ENCODE measurements at places on chromosomes 16 and 17.
A peak's percentile ranks its signal among the peaks of the same experiment; 100 is the strongest.

DNA sequence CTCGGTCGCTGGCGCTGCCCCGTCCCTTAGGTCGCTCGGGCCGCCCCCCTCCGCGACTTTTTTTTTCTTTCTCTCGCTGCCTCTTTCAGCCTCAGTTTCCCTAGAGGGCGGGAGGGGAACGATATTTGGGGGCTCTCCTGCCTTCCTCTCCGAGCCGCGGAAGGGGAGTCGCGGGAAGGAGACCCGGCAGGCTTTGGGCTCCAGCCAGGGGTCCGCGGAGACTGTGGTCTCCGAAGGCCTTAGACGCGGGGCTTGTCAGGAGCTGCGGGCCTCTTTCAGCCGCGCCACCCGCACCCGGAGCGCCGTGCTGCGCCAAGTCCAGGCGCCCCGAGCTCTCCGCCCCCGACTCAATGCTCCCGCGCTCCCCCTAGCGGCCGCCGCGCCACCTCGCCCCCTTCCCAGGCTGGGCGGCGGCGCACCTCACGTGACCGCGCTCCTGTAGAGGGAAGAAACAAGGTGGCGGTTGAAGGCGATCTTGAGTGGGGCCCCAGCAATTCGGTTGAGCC is at the start of gene LRRC37B:
Gene LRRC37B (plus strand): TSS at position 427 of the 506 bp plus-strand sequence. CDS start 14,010 bp downstream, outside the sequence.
- peak; percentile 67 for DNase-seq

GRCh38 chr17:296906-297690 is 55.5 kb downstream of the RPH3AL start:
- no peak for DNase-seq

DNA sequence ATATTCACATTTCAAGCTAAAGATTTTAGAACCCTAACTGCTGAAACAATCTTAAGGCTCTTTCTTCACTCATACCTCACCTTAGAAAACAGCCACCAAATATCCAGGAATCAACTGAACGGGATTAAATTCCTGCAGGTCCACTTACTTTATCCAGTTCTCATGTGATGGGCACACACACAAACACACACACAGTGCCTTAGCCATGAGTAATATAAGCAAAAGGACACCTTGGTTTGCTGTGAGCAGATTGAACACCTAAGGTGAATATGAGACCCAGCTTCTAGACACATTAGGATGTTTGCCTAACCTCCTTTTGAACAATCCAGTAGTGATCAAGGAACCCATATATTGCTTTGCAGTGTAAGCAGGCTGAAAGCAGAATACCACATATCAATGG is 81.5 kb downstream of the TUBD1 start:
- DNase-seq = no peak

DNA sequence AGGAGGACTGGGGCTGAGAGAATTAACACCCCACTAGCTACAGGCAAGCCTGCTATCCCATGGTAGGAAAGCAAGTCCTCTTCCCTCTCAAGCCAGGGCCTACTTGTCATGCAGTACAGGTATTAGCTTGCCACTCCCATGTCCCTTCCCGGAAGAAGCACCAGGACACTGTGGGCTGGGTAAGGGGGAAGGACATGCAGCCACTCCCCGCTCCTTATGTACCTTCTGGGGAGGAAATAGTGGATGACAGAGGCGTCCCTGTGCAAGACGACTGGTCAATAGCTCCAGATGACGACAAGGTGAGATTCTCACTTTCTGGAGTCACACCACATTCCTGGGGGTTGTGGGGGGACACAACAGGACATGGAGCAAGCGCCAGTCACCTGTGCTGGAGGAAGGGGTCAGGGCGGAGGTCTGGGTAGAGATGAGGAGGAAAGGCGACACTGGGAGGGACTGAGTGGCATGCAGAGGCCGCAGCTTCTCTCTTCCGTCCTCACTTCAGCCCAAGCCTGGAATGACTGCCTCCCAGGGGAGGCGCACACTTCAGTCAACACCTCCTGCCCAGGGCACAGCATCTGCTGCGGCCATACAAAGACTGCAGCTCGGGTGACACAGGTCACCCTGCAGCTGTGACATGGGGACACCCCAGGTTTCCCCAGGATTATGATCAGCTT is 15.1 kb upstream of the FOXJ1 start:
- no peak for DNase-seq

- DNase-seq = peak; percentile 29
Measured at GRCh38 chr16:19167710-19168370, at the start of gene SYT17. Gene SYT17 (plus strand): TSS chr16:19168240. CDS start chr16:19168647, 407 bp downstream.

- DNase-seq = no peak
Measured at GRCh38 chr16:78902321-78902720, 698.2 kb downstream of the MAF start.

DNA sequence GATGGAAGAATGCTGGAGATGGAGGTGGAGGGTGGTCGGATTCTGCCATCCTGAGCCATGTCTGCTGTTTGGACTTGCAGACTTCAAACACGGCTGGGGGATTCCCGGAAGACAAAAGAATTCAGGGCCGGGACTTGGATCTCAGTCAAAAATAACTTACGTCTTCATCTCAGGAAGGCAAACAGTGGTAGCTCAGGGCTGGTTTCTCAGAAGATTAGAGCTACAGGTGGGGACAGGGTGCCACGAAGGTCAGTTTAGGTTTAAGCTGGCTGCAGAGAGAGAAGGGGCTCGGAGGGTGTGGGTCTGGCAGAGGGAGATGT is 4.3 kb upstream of the RHBDL3 start:
- DNase-seq = no peak

GRCh38 chr17:76088868-76089576 is 10.0 kb downstream of the ZACN start:
- DNase-seq = no peak

GRCh38 chr17:34665150-34665806 is 85.9 kb downstream of the TMEM132E start:
- no peak for DNase-seq

- DNase-seq = no peak
Measured at GRCh38 chr17:62657145-62657665, 29.7 kb downstream of the MRC2 start.

DNA sequence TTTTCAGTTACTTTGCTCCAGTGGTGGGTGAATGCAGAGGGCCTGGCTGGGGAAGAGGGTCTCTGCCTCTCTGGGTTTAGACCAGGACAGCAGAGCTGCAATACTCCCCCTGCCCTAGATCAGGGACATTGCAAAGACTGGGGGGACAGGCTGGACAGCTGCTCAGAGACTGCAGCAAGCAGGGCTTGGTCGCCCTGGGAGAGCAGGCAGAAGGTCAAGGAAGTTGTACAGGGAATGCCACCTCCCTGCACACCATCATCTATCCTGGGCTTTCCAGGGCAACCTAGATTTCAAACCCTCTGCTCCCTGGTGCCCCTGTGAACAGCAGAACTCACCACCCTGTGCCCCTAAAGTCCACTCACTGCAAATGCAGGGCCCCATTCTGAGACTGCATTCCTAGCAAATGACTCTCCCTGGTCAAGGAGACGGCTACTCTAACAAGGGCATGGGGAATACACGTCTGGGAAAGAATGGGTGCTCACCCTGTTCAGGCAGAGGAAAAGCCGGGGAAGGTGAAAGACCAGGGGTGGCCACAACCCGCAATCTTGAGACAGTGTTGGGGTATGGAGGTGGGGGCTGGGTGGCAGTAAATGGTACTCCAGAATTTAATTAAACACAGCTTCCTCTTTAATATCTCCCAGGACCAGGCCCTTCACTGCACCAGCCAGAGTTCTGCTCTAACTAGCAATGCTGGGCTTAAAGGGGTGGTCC is 1.0 kb downstream of the KIFC3 start:
- no peak for DNase-seq

DNA sequence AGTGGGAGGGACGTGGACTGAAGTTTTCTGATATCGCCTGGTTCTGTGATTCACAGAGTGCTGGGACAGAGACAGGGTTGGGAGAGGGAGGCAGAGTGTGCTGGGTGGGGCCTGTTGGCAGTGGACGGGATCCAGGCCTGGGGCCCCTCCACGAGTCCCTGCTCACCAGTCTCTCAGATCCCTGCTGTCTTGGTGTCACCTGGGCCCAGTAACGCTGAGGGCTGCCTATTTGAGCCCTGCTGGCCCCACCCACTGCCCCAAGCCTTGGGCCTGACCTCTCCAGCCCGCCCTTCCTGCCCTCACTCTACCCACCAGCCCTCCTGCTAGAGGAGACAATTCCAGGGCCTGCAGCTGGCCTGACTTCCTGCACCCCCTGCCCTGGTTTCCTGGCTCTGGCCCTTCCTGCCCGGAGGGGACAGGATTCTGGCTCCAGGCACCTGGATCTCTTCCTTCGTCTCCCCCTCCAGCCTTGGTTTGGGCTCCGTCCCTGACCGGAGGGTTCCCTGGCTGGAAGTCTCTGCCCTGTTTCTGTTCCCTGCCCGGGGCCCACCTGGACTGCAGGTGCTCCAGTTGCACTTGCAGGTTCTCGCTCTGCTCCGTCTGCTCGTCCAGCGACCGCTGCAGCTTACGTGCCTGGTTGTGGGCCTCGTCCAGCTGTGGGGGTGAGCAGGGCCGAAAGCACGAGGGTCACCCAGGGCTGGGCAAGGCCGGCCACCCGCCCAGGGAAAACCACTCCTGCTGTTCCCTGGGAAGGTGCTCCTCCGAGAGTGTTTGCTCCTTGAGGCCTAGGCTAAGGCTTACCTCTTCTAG is 21.4 kb downstream of the CCDC102A start:
- no peak for DNase-seq

DNA sequence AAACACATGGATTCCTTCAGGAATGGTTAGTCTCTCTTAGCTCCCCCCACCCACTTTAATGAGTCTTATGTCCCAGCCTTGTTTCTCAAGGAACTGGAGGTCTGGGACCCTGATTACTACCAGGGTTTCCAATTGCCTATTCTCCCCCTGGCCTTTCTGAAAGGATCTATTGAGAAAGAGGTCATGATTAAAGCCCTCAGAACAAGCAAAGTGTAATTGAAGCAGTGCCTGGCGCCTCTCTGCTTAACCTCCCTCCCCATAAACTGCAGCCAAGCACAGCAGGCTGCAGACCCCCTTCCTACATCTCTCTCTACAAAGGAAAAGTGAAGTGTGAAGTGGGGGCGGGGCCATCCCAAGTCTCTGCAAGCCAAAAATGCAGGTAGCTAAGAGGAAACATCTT is 159.7 kb upstream of the CDH11 start:
- no peak for DNase-seq

DNA sequence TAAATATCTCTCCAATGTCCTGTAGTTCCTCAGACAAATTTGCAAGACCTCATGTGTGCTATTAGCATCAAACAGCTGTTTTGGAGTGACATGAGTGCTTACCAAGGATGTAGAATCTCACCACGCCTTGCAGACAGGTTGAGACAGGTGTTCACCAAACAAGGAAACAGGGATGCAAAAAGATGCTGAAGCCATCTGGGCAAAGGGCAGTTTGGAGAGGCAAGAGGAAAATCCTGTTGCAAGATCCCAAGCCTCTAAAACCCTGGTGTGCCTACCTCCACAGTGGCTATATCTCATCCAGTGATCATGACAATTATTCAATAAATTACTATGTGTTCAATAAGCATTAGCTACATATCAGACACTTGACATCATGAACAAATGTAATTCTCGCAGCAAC is 373.7 kb downstream of the SOX9 start:
- DNase-seq = no peak

DNA sequence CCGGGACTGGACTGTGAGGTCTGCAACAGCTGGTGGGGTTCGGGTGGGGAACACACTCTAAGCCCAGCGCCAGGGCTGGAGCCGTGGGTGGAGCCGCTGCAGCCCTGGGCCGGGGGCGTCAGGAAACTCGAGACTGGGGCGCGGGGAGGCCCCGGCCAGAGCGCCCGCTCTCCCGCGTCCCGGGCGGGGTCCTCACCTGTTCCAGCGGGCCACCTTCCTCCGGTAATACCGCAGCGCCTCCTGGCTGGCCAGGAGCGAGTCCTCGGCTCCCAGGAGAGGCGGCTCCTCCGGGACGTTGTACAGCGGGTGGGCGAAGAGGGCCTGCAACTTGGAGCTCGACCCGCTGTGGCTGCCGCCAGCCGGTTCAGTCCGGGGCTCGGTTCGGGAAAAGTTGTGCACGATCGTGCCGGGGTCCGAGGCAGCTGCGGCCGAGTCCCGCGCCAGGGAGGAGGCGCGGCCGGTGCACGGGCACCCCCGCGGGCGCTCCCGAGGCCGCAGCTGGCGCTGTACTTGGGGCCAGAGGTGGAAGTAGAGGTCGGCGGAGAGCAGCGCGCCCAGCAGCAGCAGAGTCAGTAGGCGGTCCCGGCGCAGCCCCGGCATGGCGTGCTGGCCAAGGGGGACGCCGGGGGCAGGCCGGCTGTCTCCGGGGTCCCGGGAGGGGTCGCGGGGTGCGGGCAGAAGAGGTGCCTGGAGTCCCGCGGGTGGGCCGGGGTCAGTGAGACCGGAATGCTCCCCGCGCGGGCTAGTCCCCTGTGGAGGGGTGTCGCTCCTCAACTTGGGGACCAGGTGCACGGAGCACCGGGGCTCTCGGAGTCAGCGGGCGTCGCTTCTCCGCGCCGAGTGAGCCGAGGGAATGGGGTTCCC is 868 bp downstream of the FAM20A start:
- peak; percentile 29 for DNase-seq

- DNase-seq = no peak
Measured at GRCh38 chr16:31143011-31143693, 6.7 kb downstream of the PRSS36 start.

- no peak for DNase-seq
Measured at GRCh38 chr17:81659038-81659437, 2.7 kb upstream of the PDE6G start.

DNA sequence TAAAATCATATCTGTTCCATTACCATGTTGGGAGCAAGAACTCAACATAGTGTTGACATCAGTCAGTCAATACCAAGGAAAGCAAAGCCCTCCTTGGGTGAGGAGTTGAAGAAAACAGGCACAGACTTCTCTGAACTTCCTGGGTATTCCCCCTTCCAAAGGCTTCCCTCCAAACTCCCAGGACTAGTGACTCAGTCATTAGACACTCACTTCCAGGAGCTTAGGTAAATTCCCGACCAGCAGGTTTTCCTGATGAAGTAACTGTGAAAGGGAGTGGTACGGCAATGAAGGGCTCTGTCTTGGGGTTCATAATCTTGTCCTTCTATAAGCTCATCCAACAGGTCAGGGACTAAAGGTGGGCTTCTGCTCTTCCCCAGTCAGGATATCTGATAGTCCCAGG is 293.8 kb upstream of the AXIN2 start:
- DNase-seq = no peak

GRCh38 chr17:27218719-27219488 is 75.0 kb upstream of the WSB1 start:
- no peak for DNase-seq

GRCh38 chr17:42673885-42674754 is 2.7 kb downstream of the PLEKHH3 start:
- DNase-seq = peak; percentile 45

DNA sequence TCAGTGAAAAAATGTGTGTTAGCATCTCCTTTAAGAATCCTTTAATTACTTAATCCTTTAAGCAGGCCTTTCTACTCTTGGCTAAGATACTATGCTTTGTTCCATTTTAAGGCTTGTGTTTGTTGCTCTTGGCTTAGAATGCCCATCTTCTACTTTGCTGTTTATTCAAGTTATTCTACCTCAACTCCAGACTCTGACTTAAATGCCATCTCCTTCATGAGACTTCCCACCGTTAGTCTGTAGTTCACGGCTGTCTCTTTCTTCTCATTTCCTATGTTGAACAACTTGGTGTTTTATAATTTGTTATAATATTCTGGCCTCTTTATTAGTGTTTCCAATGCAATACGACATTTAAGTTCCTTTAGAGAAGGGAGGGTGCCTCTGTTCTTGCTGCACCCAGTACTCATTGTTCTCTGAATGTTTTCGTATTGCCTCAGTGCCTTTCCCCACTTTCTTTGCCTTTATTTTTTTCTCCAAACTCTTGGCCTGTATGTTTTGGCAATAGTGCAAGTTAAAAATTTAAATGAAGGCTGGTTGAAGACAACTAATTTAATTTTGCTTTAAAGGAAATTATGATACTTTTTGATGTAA is 6.1 kb upstream of the KRT10 start:
- no peak for DNase-seq
